ENCODE measurements at places on chromosomes 3 and 15.
A peak's percentile ranks its signal among the peaks of the same experiment; 100 is the strongest.

DNA sequence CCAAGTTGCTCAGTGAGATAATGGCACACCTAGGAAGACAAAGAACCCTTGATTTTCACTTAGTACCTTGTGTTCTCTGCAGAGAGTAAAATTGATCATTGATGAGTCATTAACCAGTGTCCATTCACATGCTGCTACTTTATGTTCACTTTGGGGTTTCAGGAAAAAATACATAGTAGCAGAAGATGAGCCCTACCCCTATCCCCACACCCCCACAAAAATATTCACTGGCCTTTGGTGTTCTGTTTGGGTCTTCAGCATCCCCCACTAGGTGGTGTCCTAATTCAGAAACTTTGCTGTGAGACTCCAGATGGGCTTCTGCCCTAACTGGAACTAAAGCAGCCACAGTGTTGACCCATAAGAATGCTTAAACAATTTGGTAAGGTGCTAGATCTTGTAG, 178.8 kb downstream of the KLHL25 start:
- peak; percentile 37 for DNase-seq

- DNase-seq = peak; percentile 97
Observed at GRCh38 chr3:30606301-30607031, at the start of gene TGFBR2. TGFBR2 (plus strand) TSS chr3:30606601; CDS start chr3:30606884, 283 bp downstream.

DNA sequence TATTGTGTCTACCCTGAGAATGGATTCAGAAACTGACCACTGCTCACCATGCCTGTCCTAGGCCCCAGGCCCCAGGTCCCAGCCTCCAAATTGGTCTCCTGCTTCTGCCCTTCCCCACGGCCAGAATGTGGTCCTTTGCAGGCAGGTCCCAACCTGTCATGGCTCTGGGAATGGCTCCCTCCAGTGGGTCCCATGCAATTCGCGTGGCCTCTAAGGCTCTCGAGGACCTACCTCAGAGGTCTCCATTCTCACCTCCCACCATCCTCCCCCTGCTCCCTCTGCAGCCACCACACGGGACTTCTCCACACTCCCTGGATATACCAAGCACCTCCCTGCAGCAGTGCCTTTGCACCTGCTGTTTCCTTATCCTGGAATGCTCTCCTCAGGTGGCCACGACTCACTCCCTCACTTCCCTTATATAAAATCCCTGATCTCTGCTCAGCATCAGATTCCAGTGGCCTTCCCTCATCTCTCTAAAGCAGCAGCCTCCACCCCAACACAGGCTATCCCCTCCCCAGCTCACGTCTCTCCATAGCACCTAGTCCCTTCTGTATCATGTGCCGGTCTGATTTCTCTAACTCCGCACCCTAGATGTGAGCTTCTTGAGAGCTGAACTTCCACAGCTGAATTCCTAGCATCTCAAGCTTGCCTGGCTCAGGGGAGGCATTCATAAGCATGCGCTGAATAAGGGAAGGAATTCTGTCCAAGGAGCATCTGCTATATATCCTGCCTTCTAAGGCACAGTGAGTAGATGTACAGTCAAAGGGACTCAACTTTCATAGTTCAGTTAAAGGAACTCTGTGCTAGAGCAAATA, 56.9 kb downstream of the ARRDC4 start:
- DNase-seq = no peak

- no peak for DNase-seq
Observed at GRCh38 chr3:197333901-197334639, 35.7 kb upstream of the DLG1 start.

- no peak for DNase-seq
Observed at GRCh38 chr3:53198256-53198977, 37.4 kb downstream of the PRKCD start.

GRCh38 chr3:134075846-134076245, 46.1 kb upstream of the SLCO2A1 start:
- DNase-seq = no peak

DNA sequence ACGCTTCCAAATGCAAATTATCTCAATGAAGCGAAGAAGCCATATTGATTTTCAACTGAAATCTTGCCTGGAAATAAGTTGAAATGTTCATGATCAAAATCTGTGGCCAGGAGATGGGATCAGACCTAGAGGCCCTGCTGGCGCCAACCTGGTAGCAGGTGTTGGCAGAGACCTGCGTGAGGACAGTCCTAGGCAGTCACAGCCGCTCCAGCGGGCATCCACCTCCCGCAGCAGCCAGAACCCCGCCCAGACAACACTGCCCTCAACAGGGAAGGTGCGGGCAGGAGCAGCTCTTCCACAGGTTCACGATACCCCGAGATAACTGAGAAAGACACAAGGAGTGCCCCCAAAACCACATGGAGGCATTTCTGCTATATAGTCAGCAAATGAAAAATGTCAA, 145.3 kb downstream of the XXYLT1 start:
- DNase-seq = no peak

DNA sequence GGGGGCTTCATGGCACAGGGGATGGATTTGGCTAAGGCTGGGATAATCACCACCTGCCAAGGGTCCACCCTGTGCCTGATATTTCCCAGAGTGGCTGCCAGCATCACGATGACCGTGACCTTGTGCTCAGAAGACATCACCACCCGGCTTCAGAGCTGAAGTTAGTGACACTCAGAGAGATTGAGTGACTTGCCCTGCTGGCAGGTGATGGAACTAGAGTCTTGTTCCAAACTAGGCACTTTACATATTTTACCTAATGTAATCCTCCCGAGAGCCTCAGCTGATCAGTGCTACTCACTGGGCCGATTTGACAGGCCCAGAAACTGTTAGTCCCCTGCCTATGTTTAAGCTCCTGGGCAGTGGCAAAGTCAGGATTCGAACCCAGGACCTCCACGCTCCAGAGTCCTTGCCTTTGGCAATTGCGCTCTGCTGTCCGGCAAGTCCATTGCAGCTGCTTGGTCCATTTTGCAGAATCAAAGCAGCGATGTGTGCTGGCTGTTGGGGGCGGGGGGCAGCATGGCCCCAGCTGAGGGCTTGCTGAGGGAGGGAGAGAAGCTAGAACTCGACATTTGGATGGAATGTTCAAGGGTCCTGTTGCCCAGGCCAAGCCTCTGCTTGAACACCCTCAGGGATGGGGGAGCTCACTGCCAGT, 74.8 kb upstream of the GATA2 start:
- no peak for DNase-seq

GRCh38 chr3:85933326-85933725, 974.5 kb downstream of the CADM2 start:
- DNase-seq = no peak

GRCh38 chr3:21934591-21934990, 183.6 kb upstream of the ZNF385D start:
- DNase-seq = no peak

DNA sequence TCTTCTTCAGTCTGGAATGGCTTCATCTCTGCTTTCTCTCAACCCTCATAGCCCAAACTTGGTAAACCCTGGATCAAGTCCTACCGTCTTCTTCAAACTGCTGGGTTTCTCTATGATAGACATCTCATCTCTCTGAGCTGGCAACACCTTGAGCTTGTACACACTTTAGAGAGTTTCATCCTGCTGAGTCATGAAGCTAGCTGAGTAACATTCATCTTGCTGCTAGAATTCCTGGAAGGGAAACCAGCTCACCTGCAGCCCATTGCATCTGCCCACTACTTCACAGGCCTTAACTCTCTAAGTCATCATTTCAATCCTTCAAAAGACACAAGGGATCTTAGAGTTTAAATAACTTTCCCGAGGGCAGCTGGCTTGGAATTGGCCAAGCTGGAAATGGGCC, 175.5 kb upstream of the RORA start:
- DNase-seq = no peak

DNA sequence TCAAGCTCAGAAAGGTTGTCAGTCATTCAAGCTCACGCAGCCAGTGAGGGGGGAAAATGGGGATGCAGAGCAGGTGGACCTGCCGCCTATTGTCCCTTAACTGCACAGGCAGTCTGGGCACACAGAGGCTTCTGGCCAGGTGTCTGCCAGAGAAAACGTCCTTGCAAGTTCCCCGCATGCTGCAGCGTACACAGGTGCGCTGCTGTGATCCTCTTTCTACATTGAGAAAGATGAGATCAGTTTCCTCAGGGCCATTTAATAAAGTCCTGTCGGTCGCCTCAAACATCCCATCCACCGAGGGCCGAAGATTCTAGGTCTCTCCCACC, 445 bp upstream of the TSEN2 start:
- no peak for DNase-seq

DNA sequence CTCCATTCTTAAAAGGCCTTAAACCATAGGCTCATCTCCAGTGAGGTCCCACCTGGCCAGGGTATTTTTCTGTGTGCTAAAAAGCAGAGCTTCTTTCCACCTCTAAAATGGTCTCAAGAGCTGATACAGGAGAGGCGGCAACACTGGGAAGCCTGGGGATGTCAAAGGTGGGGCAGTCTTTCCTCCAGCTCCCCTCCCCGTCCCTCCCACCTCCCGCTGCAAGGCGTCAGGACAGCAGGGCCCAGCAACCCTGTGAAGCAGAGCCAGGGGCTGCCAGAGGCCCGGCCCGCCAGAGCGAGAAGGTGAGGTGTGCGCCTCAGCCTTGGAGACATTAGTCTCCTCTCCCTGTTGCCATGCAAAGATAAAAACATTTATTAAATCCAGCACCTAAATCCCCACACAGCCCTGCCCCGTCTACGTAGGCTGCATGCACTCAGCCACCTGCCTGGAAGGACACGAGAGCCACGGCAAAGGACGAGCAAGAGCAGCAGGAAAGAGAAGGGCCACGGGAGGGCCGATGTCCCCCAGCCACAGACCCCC, 75.6 kb downstream of the FAM174B start:
- no peak for DNase-seq

DNA sequence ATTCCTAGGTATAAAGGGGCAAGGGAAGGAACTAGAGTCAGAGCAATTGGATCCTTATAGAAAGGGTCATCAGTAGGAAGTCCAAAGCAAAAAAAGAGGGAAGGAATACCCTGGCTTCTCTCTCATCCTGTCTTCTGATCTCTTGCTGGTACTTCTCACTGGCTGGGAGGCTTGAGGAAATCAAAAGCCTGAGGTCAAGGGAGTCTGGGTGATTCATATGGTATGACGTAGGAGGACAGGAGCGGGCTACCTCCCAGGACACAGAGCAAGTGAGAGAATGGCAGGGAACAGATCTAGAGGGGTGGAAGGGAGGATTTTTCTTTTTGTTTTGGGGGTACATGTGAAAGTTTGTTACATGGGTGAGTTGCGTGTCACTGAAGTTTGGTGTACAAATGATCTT, 76.0 kb downstream of the CFAP20DC start:
- no peak for DNase-seq

DNA sequence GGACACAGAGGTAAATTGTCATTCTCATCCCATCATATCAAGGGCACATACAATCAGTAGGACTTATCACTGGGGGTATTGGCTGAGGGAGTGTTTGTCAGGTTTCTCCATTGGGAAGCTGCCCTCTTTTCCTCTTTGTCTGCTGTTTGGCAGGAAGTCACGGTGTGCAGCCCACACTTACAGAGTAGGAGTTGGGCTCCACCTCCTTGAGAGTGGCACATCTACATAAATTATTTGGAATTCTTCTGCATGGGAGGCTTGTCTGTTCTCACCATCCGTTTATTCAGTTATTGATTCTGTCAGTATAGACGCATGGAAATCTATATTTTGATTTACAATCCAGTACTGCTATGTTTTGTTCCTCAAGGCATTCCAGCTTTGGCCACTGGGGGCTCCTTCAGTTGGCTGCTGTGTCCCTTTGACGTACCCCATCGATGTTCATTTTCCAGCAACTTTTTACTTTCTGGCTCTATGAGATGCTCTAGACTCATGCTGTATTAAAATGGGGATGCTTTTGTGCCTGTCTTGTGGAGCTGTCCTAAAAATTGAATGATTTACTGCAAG, 200.3 kb downstream of the SLCO3A1 start:
- no peak for DNase-seq

GRCh38 chr3:127020543-127020942, 37.6 kb downstream of the PLXNA1 start:
- DNase-seq = no peak

GRCh38 chr3:147940405-147941193, 531.4 kb downstream of the ZIC1 start:
- no peak for DNase-seq

DNA sequence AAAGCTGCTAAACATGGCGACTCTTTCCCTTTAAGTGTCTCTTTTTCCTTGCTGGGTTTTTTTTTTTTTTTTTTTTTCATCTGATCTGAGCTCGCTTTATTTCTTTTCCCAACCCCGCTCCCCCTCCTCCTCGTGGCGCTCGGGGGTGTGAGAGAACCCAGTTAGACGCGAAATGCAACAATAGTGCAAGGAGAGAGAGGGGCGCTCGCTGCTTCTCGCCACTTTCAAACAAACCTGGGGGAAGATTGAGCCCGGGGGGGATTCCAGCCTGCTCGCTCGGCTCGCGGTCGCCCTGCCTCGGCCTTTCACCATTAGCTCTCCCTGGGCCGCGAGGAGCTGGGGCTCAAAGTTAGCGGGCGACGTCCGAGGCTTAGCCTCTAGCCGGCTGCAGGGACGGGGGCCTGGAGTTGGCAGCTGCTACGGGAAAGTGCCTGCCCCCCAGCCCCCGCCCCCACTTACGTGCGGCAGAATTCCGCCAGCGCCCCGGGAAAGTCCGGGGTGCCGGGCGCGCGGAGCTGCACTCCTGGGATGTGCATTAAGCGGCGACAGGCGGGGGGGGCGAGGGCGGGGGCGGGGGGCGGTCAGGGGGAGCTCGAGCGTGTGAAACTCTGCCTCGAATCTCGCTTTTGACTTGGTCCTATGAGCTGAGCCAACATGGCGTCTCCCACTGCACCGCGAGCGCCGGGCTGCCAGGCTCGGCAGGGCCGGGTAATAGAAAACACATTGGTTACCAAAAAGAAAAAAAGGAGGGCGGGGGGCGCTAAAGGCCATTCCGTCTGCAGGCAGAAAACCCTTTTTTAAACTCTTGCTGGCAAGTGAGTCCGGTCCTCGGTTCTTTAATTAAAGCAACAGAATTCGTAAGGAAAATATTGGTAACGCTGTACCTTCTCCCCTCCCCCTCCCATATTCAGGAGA, 10.4 kb downstream of the NR2F2 start:
- DNase-seq = no peak

- no peak for DNase-seq
Observed at GRCh38 chr3:4642611-4643010, 149.5 kb downstream of the ITPR1 start.

- no peak for DNase-seq
Observed at GRCh38 chr3:101846709-101847108, 2.6 kb upstream of the NFKBIZ start.

DNA sequence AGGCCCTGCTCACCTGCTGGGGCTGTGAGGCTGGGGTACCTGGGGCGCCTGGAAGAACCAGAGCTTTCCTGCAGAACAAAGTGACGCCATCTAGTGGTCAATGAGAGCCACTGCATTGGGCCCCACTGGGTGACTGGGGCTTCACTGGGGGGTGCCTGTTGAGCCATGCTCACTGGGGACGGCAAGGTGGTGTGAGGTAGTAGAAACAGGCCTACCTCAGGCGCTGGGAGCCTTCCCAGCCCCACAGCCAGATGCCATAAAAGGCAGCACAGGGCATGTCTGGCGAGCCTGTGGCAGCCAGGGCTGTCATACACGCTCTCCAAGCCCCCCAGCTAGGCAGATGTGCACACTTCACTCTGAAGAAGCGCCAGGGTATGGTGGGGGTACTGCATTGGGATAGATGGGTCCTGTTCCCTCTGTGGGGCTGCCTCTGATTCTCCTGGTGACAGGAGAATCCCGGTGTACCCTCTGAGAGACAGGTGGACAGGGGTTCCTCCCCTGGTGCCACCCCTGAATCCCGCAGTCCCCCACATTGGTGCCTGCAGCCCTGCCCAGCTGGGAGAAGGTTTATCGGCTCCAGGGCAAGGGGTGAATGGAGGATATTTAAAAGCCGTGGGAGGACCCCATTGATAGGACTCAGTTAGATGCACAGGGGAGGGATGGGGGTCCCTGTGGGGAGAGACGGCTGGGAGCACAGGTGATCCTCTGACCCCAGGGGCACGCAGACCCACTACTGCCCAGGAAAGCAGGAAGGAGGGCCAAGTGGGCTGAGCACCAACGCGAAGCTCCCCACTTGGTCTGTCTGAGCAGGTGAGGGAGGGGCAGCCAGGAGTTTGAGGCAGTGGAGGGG, 178.8 kb downstream of the NSMCE3 start:
- DNase-seq = no peak
